HCT116 (cell line): ENCODE measurements at places on chromosomes 12 and 14.

- no peak for DNase-seq
These were observed 6.4 kb downstream of the TMEM121 start for GRCh38 chr14:105532735-105533141.

- no peak for DNase-seq
These were observed 489.3 kb downstream of the GALC start for GRCh38 chr14:87503711-87504110.

DNA sequence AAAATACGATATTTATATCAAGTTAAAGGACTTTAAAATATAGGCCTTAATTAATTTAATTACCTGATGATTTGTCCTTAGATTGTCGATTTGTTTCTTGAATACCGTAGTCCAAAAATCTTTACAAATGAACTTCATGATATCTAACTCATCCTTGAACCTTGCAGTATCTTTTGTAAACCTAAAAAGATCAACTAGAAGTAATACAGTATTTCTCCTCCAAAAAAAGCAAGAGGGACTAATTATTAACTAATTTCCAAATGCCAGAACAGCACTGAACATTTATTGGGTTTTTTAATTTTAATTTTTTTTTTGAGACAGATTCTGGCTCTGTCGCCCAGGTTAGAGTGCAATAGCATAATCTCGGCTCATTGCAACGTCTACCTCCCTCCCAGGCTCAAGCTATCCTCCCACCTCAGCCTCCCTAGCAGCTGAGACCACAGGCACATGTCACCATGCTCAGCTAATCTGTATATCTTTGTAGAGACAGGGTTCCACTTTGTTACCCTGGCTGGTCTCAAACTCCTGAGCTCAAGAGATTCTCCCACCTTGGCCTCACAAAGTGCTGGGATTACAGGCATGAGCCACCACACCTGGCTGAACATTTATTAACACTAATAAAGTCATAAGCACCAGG lies 11.8 kb downstream of the TRAPPC6B start:
- DNase-seq, result no peak

- DNase-seq, result no peak
These were observed 95.8 kb downstream of the RIMBP2 start for GRCh38 chr12:130620281-130620680.

GRCh38 chr12:100266585-100266834 lies 369 bp downstream of the DEPDC4 start:
- DNase-seq, result no peak

DNA sequence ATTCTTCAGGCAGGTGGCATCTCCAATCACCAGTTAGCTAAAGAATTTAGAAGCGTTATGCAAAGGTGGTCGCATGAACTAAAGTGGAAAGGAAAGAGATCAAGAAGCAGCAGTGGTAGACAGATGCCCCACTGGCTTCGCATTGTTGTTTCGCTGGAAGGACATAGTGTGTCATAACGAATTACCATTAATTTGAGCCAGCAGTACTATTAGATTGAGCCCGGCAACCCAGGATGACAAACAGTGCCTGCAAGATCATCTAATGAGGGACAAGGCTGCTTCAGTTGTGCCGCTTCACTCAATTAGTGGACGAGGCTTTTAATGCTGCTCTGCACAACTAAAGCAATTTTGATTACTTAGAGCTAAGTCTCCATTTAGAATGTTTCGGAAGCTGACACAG lies 274.5 kb upstream of the SOX5 start:
- no peak for DNase-seq

- peak; percentile 22 for DNase-seq
These were observed 62.4 kb upstream of the PSMC1 start for GRCh38 chr14:90193925-90194324.

DNA sequence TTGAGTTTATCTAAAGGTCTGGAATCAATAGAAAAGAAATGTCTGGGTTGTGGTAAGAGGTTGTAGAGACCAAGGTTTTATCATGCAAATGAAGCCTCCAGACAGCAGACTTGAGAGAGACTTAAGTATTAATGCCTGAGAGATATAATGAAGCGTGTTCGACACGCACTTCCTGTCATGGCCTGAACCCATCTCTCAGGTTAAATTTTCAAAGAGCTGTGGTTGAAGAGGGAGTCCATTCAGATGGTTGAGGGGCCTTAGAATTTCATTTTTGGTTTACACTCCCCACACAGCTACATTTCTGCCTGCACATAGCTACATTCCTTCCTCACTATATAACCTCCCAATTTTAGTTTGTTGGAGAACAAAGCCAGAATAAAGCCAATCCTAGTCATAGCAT lies 10.1 kb upstream of the CLEC12A start:
- no peak for DNase-seq

GRCh38 chr12:92188517-92189188 lies 43.0 kb upstream of the BTG1 start:
- no peak for DNase-seq

DNA sequence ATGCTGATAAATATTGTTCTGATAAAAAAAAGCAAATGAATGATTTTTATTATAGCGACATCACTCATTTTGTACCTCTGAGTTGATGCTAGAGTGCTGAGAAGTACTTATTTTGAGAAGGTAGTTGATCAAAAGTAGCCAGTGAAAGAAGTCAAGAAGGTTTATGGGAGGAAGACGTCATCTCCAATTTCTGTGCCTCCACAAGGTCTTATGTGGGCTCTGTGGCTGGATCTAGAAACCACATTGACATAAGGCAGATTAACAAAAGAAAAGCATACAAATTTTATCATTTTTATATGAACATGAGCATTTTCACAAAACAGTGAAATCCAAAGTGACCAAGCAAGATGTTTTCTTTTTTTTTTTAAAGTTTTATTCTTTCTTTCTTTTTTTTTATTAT lies 289.5 kb upstream of the FAR2 start:
- no peak for DNase-seq
